ENCODE measurements at places on chromosomes 11 and 22. TPM values are rescaled to one million over a fixed set of nuclear protein-coding genes. Genes with fewer than 3 reads are reported as not detected.
A peak's percentile ranks its signal among the peaks of the same experiment; 100 is the strongest.

DNA sequence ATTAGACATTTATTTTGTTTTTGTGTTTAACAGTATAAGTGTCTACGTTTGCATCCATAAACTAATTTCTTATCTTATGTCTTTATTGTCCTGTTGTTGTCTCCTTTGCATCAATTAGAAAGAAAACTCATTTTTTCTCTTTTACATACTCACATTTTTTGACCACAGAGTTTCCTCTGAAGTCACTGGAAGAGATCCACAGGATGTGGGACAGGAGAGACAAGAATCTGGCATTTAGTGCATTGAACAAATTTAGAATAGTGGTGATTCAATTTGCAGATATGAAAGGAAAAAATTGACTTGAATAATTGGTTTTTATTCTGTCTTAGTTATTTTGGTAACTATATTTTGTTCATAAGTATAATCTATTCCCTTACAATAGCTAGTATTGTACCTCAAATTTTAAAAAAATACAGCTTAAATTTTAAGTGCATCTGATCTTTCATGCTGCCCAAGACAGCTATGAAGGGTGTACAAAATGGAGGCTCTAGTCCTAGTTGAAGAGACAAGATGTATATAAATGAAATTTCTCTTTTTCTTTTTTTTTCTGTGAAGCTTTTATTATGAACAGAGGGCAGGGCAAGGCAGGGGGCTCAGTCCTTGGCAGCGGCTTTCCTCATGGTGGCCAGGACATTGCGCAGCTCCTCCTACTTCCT, 24.4 kb downstream of the HORMAD2 start:
- DNase-seq, result no peak

- no peak for DNase-seq
These were observed 6.9 kb upstream of the RAD9A start for GRCh38 chr11:67384851-67385366.

- DNase-seq, result no peak
These were observed 27.0 kb downstream of the PITPNB start for GRCh38 chr22:27892064-27892463.

DNA sequence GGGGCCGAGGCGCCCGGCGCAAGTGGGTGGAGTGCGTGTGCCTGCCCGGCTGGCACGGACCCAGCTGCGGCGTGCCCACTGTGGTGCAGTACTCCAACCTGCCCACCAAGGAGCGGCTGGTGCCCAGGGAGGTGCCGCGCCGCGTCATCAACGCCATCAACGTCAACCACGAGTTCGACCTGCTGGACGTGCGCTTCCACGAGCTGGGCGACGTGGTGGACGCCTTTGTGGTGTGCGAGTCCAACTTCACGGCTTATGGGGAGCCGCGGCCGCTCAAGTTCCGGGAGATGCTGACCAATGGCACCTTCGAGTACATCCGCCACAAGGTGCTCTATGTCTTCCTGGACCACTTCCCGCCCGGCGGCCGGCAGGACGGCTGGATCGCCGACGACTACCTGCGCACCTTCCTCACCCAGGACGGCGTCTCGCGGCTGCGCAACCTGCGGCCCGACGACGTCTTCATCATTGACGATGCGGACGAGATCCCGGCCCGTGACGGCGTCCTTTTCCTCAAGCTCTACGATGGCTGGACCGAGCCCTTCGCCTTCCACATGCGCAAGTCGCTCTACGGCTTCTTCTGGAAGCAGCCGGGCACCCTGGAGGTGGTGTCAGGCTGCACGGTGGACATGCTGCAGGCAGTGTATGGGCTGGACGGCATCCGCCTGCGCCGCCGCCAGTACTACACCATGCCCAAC, 14.1 kb upstream of the MIEF1 start:
- DNase-seq, result no peak

DNA sequence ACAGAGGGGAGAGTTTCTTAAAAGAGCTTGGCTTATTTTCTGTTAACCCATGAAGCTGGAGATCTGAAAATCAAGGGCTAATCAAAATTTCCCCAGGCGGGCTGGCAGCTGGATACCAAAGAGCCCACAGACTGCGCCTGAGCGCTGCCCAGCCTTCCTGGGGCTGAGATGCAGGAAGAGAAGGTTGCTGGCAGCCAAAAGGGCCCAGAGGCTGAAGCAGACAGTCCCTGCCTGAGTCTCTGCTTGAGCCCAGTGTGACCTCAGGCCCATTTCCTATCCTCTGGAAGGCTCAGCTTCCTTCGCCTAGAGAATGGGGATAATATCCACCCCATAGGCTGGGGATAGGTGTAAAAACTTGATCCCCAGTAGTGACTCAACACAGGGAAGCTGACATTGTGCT, 49.1 kb downstream of the ARRB1 start:
- no peak for DNase-seq

DNA sequence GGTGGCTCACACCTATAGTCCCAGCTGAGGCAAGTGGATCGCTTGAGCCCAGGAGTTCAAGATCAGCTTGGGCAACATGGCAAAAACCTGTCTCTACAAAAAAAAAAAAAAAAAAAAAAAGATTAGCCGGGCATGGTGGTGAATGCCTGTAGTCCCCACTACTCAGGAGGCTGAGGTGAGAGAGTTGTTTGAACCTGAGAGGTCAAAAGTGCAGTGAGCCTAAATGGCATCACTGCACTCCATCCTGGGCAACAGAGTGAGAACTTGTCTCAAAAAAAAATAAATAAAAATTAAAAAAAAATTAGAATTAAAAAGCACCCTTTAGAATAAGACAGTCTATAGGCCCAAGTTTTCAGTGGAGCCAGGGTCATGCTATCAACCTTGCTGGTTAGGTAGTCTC, 95.5 kb downstream of the PDHX start:
- no peak for DNase-seq

- no peak for DNase-seq
These were observed 11.4 kb downstream of the ACO2 start for GRCh38 chr22:41480397-41480735.

DNA sequence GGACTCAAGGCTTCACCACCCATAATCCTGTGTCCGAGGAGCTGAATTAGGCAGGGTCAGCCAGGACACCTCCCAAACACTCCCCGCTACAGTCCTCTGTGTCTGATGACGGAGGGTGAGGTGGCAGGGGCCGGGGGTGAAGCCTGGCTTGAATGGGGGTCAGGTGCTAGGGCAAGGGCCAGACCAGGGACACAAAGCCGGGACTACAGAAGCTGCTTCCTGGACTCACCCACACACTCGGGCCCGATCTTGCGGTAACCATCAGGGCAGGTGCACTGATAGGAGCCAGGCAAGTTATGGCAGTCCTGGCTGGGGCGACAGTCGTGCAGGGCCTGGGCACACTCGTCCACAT, 2.3 kb downstream of the EFEMP2 start:
- no peak for DNase-seq

GRCh38 chr11:78801161-78801884, 226.7 kb upstream of the NARS2 start:
- DNase-seq, result no peak

DNA sequence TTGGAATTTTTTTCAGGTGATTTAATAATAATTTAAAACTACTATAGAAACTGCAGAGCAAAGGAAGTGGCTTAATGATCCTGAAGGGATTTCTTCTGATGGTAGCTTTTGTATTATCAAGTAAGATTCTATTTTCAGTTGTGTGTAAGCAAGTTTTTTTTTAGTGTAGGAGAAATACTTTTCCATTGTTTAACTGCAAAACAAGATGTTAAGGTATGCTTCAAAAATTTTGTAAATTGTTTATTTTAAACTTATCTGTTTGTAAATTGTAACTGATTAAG, 3.4 kb downstream of the MALAT1 start:
- no peak for DNase-seq

DNA sequence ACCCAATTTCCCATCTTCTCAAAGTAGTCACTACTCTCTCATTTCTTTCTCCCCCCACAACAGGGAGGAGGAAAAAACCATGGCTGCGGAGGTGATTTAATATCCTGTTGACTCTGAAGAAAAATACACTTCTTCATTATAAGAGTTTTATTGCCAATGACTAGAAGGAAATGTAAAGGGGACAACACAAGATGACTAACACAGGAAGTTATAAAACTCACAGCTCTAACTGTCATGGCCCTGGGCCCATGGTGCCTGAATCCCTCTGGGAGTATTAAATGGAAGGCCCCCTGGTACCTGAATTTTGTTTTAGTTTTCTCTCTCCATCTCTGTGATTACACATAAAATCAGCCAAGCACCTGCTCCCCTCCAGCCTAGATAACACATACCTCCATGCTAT, 352.8 kb upstream of the FAT3 start:
- no peak for DNase-seq

DNA sequence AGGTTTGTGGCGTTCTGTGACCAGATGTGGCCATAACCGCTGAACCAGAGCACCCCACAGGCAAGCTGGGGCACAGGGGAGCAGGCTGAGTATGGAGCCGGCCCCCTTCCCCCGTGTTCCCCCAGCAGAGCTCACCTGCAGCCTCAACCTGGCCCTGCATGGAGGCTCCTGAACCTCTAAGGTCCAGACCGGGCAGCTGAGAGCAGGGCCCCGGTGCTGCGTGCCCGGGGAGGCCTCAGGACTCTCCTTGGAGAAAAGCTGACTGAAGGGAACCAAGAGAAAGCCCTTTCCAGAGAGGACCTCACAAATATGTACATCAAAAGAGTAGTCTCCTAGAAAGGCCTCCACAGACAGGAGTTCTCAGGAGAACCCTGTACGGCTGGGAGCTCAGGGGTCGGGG, 17.4 kb upstream of the IGSF22 start:
- no peak for DNase-seq

DNA sequence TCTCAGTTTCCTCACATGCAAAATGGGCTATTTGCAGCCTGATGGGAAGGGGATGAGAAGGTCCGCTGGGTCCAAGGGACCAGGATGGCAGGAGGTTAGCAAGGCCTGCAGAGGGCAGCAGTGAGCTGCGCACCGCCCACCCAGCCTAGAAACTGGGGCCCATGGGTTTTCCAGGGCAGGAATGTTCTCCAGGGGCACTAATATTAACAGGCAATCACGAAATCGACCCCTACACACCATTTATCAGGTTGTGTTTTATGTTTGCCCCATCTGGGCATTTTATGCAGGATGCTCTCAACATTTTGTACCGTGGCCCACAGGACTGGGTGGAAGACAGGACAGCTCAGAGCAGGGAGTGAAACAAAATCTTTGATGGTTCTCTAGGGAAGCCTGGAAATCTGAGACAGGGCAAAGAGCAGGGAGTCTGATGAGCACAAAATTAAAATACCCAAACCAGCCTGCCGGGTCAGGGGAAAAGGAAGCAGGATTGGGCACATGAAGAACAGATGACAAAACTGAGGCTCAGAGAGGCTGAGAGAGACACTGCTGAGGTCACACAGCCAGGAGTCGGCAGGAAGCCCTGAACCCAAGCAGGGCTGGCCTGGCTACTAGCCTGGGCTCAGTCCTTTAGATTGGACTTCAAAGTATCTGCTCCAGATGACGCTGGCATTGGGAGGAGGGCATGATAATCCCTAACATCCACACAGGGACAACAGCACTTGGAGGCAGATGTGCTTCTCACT, 1.6 kb upstream of the BCR start:
- DNase-seq, result peak; percentile 81

GRCh38 chr11:24805671-24806070, 308.8 kb downstream of the LUZP2 start:
- DNase-seq, result no peak

DNA sequence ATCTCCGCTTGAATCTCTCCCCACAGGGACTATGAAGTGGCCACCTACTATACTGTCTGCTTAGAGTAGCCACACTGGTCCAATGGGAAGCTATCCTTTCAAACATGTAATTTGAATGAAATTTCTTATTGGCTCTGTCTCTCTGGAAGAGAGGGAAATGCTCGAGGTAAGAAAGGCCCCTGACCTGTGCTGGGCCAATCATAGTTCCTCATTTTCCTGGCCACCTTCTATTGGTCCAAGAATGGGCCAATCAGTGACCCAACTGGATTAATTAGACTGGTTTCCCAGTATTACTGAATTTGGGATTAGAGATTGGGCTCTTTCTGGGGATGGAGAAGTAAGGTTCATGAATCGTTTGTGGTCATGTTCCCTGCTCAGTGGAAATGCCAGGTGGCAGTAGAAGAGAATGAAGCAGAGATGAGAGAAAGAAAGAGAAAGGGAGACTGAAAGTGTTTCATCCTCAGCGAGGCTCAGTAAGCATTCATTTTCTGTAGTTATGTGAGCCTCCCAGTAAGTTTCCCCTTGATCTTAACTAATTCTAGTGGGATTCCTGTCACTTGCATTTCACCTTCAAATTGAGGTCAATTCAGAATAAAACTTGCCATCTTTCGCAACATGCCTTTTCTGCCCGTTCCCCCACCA, 8.4 kb upstream of the MMP20 start:
- DNase-seq, result no peak

- no peak for DNase-seq
These were observed 579.4 kb downstream of the JRKL start for GRCh38 chr11:96969251-96969650.

- DNase-seq, result peak; percentile 78
These were observed 324.4 kb downstream of the NTM start for GRCh38 chr11:131694526-131695424.

GRCh38 chr22:46845296-46846149, 83.1 kb downstream of the TBC1D22A start:
- peak; percentile 36 for DNase-seq

DNA sequence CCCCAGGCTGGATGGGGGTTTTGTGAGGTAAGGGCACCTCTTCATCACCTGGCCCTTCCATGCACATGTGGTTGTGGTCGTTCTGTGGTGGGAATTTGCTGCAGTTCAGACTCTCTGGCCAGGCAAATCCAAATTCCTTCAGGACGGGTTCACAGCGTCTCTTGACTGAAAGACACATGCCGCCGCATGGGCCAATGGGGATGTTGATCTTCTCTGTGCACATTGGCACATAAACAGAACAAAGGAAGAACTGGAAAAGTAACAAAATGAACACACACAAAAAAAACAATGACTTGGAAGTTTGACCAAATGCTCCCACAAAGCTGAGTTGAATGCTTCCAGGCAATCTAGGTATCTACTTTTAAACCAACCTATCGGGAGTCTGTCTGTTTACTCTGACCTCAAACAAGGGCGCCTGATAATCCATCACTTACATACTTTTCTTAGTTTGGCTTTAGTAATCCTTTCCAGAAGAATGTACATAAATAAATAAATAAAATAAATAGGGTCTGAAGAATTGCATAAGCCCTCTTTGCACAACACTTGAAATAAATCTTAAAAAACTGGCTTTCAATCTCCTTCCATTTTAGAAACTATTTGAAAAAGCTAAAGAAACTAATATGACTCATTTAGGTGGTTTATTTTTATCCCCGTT, 2.8 kb downstream of the FZD4 start:
- no peak for DNase-seq

Gene DGCR6
- total RNA-seq, result 4.5 TPM

Gene ACRV1
- total RNA-seq, result not detected

Gene CREBZF
- total RNA-seq, result 93.8 TPM

Gene MS4A6A
- total RNA-seq, result 24.4 TPM

Gene MYOD1
- total RNA-seq, result not detected

Gene SPDYC
- not detected for total RNA-seq
